ENCODE measurements at places on chromosomes 4 and X.

- no peak for DNase-seq
Measured at GRCh38 chr4:186840222-186840701, 116.6 kb upstream of the FAT1 start.

DNA sequence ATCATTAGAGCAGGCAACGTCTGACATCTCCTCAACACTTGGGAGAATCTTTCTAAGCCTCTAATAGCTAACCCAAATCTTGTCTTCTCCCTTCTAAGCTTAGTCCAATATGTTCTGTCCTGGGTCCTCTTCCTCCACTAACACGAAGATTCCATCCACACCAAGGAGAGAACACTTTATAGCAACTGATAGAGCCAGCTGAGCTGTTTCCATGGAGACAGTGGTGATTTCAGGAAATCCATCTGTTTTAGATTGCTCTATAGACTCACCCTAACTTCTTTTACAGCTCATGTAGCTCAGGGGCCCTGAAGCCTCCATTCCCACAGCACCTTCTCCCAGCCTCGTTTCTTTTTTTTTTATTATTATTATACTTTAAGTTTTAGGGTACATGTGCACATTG lies 37.4 kb downstream of the SCD5 start:
- no peak for DNase-seq

GRCh38 chr4:172007889-172008288 lies 194.7 kb downstream of the GALNTL6 start:
- no peak for DNase-seq

GRCh38 chrX:28910487-28910886 lies 323.2 kb downstream of the IL1RAPL1 start:
- no peak for DNase-seq

GRCh38 chr4:111494971-111495370 lies 650.3 kb upstream of the FAM241A start:
- no peak for DNase-seq

- DNase-seq: no peak
Measured at GRCh38 chrX:20361890-20362262, 95.2 kb upstream of the RPS6KA3 start.

GRCh38 chr4:99723612-99724011 lies 66.0 kb upstream of the C4orf54 start:
- DNase-seq: no peak

- DNase-seq: no peak
Measured at GRCh38 chrX:72381439-72382201, 75.9 kb upstream of the CITED1 start.

DNA sequence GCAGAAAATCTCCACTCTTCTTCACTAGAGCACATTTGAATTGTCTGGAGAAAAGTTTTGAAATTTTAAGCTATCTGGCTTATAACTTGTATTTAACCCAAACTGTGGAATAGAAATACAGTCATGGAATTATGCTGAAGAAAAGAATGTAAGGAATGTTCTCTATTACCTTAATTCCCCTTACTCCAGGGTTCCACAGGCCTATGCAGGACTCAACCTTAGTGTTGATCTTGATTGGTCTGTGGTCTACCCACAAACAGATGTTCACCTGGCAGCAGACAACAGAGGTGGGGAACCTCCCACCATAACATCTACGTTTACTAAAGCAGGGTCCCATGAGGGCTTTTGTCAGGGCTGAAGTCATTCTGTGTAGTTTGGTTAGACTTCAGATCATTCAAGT lies 189.3 kb upstream of the GPRIN3 start:
- DNase-seq: no peak

DNA sequence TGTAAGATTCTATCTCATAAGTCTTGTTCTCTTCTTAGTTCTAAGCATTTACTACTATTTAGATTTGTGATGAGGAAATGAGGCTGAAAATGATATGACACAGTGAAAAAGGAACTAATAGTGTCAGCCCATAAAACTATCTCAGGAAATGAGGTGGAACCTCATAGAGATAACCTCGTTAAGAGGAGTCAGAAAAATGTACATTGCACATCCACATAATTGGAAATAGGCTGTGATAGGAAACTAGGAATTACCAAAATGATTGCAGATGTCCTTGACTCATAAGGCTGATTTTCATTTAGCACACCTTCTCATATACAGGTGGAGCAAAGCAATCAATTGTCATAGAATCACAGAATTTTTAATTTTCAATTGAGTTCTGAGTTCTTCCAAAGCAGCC lies 26.8 kb downstream of the ANXA10 start:
- no peak for DNase-seq

All from CD4-positive, alpha-beta T cell (primary cell).